Esophagus squamous epithelium (tissue), 5 donors: ENCODE measurements at places on chromosomes 11 and 22.

- no peak for DNase-seq
- peaks cover 14% of the 10 kb centered on the region for H3K27me3 ChIP-seq
- H3K36me3 ChIP-seq = no peaks in the 10 kb centered on the region
- H3K4me3 ChIP-seq = peak overlapping the region; percentile 58
- no peak overlapping the region for H3K27ac ChIP-seq
Measured at GRCh38 chr11:57647960-57648800, 1.5 kb downstream of the YPEL4 start.

DNA sequence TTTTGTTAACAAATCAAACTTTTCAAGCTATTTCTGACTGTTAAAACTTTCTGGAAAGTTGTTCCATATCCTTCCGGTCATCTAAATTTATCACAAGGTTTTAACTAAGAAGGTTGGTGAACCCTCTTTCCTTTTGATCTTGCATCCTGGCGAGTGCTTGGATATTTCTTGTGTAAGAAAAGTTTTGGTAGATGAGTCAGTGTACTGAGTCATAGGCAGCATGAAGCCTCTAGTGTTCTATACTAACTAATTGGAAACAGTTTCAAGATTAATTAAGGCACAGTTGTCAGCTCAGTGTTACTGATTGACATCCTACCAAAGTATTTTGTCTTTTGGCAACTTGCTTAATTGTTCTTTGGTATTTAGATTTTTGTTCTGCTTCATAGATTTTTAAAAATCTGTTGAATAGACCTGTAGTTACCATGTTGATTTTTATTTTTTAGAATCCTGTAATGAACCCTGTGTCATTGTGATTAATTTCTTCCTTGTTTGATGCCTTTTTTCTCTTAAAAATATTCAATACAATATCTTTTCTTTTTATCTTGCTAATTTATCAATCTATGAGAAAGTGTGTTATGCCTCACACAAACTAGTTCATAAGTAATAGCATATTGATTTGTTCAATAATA is 38.0 kb downstream of the METTL15 start:
- no peaks in the 10 kb centered on the region for H3K36me3 ChIP-seq
- H3K27ac ChIP-seq = no peak overlapping the region
- no peak overlapping the region for H3K4me3 ChIP-seq
- no peaks in the 10 kb centered on the region for H3K27me3 ChIP-seq
- H3K4me1 ChIP-seq = no peaks in the 10 kb centered on the region
- no peak for DNase-seq

GRCh38 chr22:36828815-36829214 is 12.0 kb upstream of the PVALB start:
- no peaks in the 10 kb centered on the region for H3K36me3 ChIP-seq
- H3K4me1 ChIP-seq = no peaks in the 10 kb centered on the region
- no peak for DNase-seq
- H3K27ac ChIP-seq = no peak overlapping the region

GRCh38 chr11:47553406-47553743 is 443 bp upstream of the CELF1 start:
- H3K27ac ChIP-seq = peak overlapping the region; percentile 94
- H3K27me3 ChIP-seq = no peaks in the 10 kb centered on the region
- peaks cover 44% of the 10 kb centered on the region for H3K4me1 ChIP-seq
- peak overlapping the region; percentile 95 for H3K4me3 ChIP-seq

DNA sequence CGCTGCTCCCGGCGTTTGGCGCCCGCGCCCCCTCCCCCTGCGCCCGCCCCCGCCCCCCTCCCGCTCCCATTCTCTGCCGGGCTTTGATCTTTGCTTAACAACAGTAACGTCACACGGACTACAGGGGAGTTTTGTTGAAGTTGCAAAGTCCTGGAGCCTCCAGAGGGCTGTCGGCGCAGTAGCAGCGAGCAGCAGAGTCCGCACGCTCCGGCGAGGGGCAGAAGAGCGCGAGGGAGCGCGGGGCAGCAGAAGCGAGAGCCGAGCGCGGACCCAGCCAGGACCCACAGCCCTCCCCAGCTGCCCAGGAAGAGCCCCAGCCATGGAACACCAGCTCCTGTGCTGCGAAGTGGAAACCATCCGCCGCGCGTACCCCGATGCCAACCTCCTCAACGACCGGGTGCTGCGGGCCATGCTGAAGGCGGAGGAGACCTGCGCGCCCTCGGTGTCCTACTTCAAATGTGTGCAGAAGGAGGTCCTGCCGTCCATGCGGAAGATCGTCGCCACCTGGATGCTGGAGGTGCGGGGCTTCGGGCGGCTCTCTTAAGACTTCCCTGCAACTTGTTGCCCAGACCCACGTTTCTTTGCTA is at the start of gene CCND1:
TSS of gene CCND1 (plus strand) at position 162 of the 587 bp plus-strand sequence. CDS start at position 320, 158 bp downstream.
- no peaks in the 10 kb centered on the region for H3K36me3 ChIP-seq
- peaks cover 98% of the 10 kb centered on the region for H3K4me1 ChIP-seq
- H3K27me3 ChIP-seq = no peaks in the 10 kb centered on the region
- H3K4me3 ChIP-seq = peak within 1 kb of the TSS; percentile 81

DNA sequence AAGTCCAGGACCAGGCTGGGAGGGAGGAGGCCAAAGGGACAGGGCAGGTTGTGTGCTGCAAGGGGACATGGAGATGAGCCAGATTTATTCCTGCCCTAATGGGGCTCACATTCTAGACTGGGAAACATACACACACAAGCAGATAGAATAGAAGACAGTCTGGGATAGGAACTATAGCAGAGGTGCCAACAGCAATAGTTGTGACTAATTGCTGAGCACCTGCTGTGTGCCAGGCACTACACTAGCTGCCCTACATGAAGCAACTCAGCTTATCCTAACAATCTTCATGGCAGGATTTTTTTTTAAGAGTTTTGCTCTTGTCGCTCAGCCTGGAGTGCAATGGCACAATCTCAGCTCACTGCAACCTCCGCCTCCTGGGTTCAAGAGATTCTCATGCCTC is 11.4 kb downstream of the MOGAT2 start:
- no peaks in the 10 kb centered on the region for H3K4me1 ChIP-seq
- DNase-seq = no peak
- no peak overlapping the region for H3K4me3 ChIP-seq
- H3K36me3 ChIP-seq = no peaks in the 10 kb centered on the region
- H3K27me3 ChIP-seq = no peaks in the 10 kb centered on the region
- H3K27ac ChIP-seq = no peak overlapping the region

GRCh38 chr11:16792426-16792825 is 54.0 kb downstream of the C11orf58 start:
- H3K27me3 ChIP-seq = no peaks in the 10 kb centered on the region
- H3K4me3 ChIP-seq = no peak overlapping the region
- DNase-seq = no peak
- peaks cover 4% of the 10 kb centered on the region for H3K36me3 ChIP-seq
- H3K27ac ChIP-seq = no peak overlapping the region
- peaks cover 58% of the 10 kb centered on the region for H3K4me1 ChIP-seq

- DNase-seq = no peak
- H3K4me3 ChIP-seq = no peak overlapping the region
- no peak overlapping the region for H3K27ac ChIP-seq
- no peaks in the 10 kb centered on the region for H3K27me3 ChIP-seq
Measured at GRCh38 chr22:20741634-20742581, 32.0 kb upstream of the SERPIND1 start.

DNA sequence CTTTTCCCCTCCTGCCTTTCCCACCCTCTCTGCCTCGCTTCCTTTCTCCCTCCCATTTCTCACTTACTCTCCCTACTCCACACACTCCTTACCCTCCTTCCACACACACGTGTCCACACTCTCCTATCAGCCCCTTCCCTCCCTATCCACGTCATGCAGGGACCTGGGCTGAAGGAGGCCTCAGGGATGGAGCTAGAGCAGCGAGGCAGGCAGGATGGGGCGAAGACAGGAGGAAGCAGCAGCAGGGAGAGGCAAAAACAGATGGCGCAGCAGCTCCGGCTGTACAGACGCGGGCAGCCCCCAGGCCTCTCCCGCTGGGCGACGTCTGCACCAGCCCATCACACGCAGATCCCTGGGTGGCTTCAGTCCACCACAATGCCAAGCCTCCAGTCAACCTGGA is 97.9 kb downstream of the SPATA19 start:
- H3K36me3 ChIP-seq = no peaks in the 10 kb centered on the region
- H3K27me3 ChIP-seq = no peaks in the 10 kb centered on the region
- DNase-seq = no peak
- no peak overlapping the region for H3K4me3 ChIP-seq
- no peaks in the 10 kb centered on the region for H3K4me1 ChIP-seq
- H3K27ac ChIP-seq = no peak overlapping the region

DNA sequence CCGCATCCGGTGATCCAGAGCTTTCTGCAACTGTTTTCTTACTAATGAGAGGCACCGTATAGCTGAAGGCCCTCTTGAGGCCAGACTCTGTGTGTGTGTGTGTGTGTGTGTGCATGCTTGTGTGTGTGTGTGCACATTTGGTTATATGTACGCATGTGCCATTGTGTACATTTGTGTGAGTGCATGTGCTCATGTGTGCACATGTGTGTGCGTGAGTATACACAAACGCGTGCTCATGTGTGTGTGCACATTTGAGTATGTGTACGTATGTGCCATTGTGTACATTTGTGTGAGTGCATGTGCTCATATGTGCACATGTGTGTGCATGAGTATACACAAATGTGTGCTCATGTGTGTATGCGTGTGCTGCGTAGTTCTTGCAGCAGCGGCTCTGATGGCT is 12.3 kb upstream of the FGF19 start:
- no peaks in the 10 kb centered on the region for H3K36me3 ChIP-seq
- H3K27ac ChIP-seq = no peak overlapping the region
- no peaks in the 10 kb centered on the region for H3K4me1 ChIP-seq
- no peak overlapping the region for H3K4me3 ChIP-seq
